ENCODE measurements at places on chromosomes 2 and 18. TPM values are rescaled to one million over a fixed set of nuclear protein-coding genes. Genes with fewer than 3 reads are reported as not detected.

- DNase-seq: no peak
Observed at GRCh38 chr2:102758439-102758838, 3.4 kb upstream of the TMEM182 start.

DNA sequence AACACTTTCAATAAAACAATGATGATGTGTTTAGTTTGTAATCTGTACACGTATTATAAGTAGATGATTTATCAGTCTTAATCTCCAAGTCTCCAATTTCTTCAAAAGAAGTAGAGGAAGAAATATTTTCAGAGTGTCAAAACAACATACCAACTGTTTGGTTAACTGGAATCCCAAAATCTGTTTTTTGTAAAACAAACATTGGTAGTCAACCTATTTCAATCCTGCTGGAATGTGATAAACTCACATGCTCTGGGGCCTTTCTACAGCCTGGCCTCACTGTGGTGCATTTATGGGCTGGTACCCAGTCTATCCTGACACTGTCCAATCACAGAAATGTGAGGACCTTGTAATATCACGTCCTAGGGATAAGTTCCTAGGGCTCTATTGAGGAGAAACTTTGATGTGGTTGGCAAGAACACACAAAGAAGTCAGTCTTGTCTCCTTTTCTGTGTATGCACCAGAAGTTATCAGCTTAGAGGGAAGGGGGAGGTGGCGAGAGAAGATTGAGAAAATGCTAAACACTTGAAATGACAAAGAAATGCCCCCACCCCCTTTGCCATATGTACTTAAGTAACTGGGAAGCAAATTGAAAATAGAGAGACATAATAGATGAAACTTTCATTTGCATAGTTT is 47.2 kb downstream of the PRKRA start:
- DNase-seq: no peak

- DNase-seq: no peak
Observed at GRCh38 chr18:14768241-14768640, 20.3 kb downstream of the ANKRD30B start.

DNA sequence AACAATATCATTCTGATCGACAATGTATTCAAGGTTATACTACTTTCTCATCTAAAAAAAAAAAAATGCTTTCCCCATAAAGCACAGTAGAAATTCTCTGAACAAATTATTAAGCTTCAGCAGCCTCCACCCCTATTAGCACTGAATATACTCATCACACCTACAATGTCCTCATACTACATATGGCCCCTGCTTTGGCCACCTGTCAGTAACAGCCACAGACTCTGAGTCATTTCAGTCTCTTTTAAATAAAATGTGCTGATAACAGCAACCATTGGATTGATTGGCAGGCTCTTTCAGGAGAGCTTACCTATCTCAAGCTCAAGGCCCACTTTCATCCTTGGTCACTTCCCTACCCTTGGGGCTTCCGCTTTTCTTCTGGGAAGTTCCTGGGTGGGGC is 236.7 kb downstream of the TMX3 start:
- no peak for DNase-seq

- DNase-seq: no peak
Observed at GRCh38 chr2:197249381-197250083, 61.0 kb downstream of the ANKRD44 start.

GRCh38 chr18:59898093-59898492 is 1.7 kb upstream of the PMAIP1 start:
- DNase-seq: no peak

Gene CRYBA2
- total RNA-seq: not detected

DNA sequence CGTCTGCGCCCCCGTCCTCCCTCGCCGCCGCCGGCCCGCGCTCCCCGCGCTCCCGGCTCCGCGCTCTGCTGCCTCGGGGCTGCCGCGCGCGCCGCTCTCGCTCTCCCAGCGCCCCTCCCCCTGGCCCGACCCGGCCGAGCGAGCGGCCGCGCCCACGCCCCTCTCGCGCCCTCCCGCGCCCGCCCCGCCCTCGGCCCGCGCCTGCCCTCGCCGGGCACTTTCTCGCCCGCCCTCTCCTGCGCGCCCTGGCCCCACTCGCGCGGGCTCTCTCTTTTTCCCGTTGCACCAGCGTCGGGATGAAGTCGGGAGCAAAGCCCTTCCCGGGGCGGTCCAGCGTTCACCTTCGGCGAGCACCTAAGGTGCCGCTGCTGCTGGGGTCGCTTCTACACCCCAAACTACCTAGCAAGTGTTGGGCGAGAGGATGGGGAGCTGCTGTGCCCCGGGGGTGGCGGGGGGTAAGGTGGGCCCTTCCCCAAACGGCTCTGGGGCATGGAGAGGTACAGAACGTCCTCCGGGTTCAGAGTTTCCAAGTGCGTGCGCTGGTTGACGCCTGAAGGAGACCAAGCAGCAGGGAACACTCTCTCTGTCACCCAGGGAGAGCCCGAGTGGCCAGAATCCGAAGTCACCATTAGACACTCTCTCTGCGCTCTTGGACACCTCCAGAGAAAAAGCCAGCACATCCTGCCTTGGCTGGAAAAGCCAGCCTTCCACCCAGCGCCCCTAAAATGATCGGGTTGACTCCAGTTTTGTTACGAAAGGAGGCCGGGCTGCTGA is at the start of gene COLEC12:
Gene COLEC12, minus strand, starts transcription at position 70 of the 774 bp plus-strand sequence. CDS start 187 bp downstream, outside the sequence.
- DNase-seq: no peak

DNA sequence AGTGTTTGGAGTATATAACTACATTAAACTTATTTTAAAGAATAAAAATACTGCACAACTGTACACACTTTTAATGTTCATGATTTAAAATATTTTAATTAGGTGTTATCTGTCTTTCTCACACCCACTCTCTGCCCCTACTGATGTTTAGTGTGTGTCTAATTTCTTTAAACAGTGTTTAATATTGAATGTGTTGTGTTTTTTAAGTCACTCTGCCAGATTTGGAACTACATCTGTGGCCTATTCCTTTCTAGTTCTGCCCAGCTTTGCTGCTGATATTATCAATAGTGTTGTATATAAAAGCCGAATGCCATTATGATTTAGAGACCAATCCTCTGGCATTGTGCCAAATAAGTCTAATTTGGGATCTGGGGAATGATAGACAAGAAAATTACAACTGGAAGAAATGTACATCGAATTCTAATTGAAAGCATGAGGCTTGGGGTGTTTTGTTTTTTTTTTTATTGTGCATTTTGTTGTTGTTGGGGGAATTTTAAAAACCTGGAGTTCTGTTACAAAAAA is 398.0 kb downstream of the CPS1 start:
- DNase-seq: no peak

Gene MAP4K4
- 52.2 TPM for total RNA-seq

DNA sequence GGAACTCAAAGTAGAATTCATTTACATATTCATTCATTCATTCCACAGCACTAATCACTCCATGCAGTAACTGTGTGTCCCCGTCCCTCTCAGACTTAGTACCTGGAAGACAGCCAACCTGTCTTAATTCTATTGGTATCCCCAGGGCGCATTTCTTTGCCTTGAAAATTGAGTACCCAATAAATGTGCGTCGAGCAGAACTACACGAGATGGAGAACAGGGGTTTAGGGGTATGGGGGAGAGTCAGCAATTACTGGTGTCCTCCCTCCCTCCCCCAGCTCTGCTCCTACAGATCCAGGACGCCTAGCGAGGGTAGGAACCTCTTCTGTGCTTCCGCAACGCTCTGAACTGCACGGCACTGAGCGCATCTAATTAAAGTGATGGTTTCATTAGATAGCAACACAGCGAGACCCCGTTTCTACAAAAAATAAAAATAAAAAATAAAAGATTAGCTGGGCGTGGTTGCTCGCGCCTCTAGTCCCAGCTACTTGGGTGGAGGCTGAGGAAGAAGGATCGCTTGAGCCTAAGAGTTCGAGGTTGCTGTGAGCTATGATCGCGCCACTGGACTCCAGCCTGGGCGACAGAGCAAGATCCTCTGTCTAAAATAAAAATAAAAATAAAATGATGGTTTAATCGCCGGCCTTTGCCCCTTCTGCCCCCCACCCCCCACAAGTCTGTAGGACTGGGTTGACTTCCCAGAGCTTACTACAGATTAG is 614 bp upstream of the FKBP1B start:
- no peak for DNase-seq

GRCh38 chr2:67726416-67726815 is 329.3 kb downstream of the ETAA1 start:
- DNase-seq: no peak

Gene CLEC4F
- not detected for total RNA-seq

Gene FAM117B
- total RNA-seq: 1.6 TPM

DNA sequence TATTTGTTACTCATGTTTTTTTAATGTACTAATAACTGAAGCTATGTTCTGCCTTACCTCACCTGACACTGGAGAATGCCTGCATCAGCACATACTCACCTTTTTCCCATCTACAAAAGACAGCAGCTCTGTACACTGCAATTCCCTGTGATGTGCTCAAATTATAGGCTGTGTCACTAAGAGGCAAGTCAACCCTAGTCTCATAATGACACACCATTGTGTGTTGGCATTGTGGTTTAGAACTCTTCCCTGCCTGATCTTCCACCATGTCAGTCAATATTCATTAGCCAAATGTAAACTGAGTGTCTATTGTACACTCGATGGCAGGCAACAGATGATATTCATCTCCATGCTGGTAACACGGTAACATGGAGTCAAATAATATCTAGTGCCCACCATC is 332.1 kb upstream of the TCF4 start:
- no peak for DNase-seq

GRCh38 chr2:99961196-99961913 is 181.0 kb downstream of the AFF3 start:
- no peak for DNase-seq

Gene CYRIA
- total RNA-seq: 4.9 TPM

DNA sequence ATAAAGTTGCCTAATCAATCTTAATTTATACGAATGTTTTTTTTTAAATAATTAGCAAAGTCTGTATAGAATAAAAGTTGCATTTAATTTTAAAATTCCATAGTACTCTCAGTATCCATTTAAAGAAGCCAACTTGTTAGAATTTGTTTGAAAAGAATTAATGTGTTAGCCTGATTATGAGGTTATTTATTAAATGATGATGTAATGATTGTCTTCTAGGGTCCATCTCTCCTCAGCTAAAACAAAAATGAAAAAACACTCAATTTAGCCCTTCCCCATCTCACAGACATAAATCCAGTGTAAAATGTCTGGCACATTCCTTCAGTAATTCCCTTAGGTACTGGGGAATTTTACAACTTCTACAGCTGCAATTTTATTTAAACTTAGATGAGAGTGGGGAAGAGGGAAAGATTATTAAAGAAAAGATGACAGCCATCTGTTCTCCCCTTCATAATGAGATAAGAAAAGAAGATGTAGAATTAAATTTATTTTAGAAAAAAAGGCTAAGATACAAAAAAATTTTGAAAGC is 68.6 kb downstream of the BARD1 start:
- no peak for DNase-seq

Gene DOCK10
- total RNA-seq: 1.9 TPM

DNA sequence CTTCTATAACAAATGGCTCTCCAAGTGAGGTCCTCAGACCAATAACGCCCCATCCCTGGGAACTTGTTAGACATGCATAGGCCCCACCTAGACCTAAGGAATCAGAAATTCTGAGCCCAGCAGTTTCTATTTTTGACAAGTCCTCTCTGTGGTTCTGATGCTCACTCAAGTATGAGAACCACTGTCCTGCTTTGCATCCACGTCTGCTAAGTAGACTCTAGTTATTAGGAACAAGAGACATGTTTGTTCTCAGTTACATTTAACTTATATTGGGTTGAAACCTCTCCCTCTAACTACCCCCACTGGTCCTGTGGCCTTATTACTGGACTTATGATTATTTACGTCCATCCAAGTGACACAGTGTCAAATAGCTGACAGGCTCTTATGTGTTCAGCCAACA is 70.3 kb downstream of the TMEM17 start:
- DNase-seq: no peak

DNA sequence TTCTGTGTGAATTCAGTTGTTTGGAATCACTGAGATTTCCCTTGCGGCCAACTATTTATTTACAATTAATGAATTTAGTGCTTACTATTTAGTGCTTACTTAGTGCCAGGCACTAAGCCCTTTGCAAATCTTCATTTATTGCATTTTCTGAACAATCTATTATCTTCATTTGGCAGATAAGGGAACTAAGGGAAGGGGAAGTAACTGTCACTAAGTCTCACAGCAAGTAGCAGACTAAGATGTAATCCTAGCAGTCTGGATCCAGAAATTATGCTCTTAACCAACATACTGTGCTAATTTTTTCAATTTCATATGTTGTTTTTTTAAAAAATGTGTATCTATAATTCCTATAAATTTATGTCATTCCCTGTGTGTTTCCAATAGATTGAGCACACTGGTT is 214.4 kb upstream of the EPC2 start:
- no peak for DNase-seq

- peak; percentile 60 for DNase-seq
Observed at GRCh38 chr2:234446404-234447076, 50.3 kb downstream of the ARL4C start.

DNA sequence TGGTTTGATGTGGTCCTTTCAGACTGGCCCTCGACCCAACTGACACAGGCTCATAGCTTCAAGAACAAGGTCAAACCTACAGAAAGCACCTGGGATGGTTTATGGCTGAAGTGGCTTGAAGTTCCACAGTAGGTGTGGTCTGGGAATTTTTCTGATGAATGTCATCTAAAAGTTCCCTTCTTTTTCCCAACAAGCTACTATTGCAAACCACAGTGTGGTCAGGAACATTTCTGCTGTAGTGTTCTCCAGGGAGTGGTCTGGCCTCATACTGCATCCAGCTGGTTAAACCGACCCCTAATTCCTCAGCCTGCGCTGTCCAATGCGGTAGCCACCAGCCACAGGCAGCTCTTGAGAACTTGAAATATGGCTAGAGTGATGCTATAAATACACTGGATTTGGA is 92.7 kb downstream of the FAM124B start:
- no peak for DNase-seq

Gene FZD7
- 4.4 TPM for total RNA-seq

- no peak for DNase-seq
Observed at GRCh38 chr18:43627848-43628530, 350.7 kb upstream of the SYT4 start.

Gene ZSWIM2
- total RNA-seq: not detected

Gene MC2R
- total RNA-seq: not detected

GRCh38 chr2:148646231-148646559 is 1.6 kb downstream of the EPC2 start:
- DNase-seq: no peak

GRCh38 chr2:101754618-101755017 is 57.1 kb downstream of the MAP4K4 start:
- DNase-seq: no peak

DNA sequence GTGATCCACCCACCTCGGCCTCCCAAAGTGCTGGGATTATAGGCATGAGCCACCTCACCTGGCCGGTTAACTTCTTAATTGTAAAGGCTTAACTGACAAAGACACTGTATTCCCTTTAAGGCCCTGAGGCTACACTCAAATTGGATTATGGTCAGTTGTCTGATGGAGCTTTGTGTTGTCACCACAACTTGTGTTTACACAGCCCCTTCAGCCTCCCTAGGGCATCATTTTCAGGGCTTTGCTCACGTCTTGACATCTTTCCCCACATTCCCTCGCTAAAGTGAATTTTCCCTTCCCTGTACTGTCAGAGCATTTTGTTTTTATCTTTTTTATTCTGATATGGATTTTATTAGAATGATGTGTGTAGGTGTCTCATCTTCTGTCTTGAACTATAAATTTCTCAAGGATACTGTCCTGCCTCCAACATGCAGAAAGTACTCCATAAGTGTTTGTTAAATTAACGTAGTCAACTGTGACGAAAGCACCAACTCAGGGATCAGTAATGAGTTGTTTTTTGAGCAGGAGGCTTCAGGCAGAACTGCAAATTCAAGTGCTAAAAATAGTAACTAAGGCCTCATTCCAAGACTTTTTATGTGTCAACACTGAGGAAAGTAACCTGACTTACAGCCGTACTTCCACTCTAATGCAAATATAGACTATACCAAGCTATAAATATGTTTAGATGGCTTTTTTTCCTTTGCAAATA is 77.1 kb upstream of the NARS1 start:
- DNase-seq: no peak

All from gastrocnemius medialis (tissue), 4 donors.